ENCODE measurements at places on chromosomes 12 and 14.

DNA sequence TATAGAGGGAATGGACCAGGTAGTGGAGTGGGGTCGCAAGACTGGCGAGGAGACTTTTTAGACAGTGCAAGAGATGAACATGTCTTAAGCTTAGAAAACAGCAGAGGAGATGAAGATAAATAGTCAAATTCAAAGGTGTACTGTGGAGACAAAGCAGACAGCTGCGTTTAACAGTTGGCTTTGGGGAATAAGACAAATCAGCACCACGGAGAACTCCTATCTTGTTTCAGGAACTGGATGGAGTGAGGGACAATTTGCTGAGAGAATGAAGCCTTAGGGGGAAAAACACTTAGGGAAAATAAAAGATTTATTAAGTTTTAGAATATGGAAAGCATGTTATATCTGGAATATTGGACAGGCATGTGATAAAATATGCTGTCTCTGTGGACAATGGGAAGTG lies 458.8 kb downstream of the GLT1D1 start:
- no peak for DNase-seq

- no peak for DNase-seq
Observed at GRCh38 chr14:69475194-69475818, 9.2 kb upstream of the PLEKHD1 start.

DNA sequence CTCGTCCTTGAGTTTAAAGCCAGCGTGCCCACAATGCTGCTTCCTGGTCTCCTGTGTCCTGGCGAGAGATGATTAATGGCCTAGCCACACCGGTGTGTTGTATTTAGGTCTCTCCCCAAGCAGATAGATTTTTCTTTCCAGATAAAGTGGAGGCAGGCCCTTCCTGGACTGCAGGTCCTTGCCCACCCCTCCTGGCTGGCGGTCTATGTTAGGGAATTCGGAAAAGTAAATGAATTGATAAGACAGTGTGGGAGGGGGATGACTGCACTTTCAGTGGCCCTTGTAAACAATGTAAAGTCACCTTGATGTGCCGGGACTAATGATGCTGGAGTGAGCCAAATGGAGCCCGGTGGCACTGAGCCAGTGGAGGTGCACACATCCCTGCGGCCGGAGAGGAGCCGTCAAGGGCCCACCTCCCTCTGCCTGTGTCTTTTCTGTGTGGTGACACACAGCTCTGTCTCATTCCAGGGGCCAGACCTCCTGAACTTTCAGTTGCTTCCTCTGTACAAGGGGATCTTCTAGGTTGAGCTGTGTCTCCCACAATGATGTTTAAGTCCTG lies 70.6 kb upstream of the ESRRB start:
- DNase-seq = no peak

DNA sequence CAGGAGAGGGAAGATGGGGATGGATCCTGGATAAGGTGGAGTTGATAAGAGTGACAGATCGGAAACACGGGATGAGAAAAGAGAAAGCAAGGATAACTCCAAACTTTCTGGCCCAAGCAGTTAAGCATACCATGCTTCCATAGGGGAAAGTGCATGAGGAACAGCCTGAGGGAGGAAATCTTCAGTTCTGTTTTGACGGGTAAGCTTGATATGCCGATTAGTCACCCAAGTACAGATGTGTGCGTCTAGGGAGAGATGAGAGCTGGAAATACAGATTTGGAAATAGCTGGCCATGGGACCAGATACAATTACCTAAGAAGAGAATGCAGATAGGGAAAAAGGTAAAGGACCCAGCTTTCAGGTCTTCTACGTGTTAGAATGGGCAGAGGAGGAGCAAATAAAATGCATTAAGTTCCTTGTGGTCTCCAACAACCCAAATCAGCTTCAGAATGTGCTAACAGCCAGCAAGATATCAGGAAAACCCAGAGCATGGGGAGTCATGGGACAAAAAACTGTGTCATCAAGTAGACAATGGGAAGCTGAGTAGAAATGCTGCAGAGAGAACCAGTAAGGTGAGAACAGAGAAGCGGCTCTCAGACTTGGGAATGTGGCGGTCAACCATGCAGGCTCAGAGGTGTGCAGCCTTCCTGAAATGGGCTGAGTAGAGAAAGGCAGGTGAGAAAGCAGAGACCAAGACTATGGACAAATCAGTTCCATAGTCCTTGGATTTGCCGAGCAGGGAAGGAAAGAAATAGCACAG lies 56.3 kb downstream of the PPP1R36 start:
- no peak for DNase-seq

DNA sequence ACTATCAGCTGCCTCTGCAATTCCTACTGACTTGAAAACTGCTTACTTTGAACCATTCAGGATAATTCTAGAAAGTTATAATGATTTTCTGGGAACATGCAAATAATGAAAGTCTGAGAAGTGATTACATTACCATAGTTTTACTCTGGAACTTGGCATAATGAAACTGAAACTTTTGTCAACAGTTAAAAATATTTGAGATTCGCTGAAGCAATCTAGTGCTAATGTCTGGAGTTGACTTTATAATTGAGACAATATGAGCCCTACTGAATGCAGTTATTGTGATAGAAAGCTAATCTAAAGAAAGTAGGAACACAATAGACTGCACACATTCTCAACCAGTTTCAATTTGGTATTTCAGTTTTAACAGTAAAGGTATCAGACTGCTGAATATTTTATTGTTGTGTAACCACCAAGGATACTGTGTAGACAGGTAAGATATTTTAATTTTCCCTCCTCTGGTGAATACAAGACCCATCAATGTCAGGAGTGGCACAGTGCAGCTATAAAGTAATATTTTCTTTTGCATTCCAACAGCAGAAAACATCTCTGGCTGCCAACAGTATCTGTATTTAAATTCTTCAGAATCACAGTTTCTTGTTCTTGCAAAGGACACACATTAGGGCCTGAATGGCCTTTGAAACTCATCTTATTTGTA lies 483.5 kb downstream of the ATP23 start:
- no peak for DNase-seq

- no peak for DNase-seq
Observed at GRCh38 chr12:124094733-124095132, 121.7 kb downstream of the ZNF664 start.

- peak; percentile 33 for DNase-seq
Observed at GRCh38 chr12:92505254-92506231, 197.2 kb upstream of the PLEKHG7 start.

- no peak for DNase-seq
Observed at GRCh38 chr14:103099733-103100280, 5.3 kb downstream of the EXOC3L4 start.

DNA sequence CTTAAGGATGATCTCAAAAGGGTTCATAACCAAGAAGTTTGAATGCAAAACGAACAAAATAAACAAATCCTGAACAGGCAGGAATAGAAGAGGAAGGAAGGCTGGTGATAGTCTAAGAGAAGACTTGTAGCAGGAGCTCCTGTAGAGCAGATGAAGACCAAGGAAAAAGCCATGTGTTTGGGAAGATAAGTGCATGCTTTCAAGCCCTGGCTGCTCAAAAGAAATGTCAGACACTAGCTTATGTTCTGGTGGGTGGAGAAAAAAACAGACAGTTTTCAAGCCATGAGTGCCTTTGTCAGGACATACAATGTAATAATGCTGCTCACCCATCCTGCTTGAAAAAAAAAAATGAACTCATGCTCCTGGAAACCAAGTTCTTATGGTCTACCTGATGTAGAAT lies 27.4 kb downstream of the TAOK3 start:
- DNase-seq = no peak

DNA sequence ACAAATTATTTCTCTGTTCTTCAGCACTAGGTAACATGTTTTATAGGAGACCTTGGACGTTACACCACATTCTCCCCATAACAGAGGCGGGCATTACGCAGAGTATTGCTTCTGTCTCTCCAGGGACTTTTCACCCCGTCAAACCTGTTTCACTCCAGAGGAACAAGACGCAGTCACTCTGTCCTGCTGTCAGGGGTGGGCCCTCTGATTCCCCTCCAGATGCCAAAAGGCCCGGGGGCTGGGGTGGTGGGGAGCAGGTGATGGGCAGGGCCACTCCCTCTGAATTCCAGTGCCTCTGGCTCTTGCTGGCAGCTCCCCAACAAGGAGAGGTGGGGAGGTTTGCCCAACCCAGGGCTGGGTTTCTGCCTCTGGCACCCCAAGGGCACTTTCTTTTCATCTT lies 71.9 kb downstream of the NTF3 start:
- no peak for DNase-seq

DNA sequence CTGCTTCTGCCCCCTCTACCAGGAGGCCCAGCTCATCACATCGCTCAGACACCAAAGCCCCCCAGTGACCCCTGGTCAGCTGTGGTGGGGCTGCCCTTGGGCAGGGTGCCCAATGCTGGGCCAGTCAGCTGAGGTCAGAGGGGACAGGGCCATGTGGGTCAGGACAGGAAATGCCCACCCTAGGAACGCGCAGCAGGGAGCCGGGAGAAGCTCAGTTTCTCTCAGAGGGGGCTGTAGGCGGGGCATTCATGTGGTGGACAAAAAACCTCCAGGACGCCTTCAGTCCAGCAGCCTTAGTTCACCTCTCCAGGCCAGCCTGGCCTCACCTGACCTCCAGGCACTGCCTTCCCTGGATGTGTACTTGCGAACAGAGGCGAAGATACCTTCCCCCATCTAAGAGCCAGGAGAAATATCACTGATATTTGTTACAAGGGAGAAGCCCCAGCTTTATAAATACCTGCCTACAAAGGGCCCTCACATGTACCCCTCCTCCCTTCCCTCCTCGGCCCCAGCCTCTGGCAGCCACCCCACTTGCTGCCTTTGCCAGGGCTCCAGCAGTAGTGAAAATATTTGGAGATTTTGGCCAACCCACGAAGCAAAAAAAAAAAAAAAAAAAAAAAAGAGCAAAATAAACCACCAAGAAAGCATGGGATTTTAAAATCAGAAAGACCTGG lies 41.9 kb upstream of the PLEKHG6 start:
- DNase-seq = no peak

DNA sequence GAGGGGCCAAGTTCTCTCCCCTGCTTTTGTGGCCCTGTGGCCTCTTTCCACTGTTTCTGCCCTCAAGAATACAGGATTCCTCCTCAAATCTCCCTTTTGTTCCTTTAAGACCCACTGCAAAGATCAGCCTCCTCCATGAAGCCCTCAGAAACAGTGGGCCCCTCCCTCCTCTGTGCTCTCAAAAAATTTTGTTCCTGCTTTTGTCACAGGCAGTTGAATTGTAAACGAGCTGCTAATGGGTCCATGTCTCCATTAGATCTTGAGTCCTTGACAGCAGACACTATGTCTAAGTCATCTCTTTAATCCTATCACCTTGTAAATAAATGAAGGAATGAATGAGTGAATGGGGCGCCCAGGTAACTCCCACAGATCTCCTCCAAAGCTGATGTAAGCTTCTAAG lies 175.2 kb downstream of the ESRRB start:
- no peak for DNase-seq

GRCh38 chr12:120412421-120412820 lies 25.5 kb upstream of the COX6A1 start:
- DNase-seq = no peak

DNA sequence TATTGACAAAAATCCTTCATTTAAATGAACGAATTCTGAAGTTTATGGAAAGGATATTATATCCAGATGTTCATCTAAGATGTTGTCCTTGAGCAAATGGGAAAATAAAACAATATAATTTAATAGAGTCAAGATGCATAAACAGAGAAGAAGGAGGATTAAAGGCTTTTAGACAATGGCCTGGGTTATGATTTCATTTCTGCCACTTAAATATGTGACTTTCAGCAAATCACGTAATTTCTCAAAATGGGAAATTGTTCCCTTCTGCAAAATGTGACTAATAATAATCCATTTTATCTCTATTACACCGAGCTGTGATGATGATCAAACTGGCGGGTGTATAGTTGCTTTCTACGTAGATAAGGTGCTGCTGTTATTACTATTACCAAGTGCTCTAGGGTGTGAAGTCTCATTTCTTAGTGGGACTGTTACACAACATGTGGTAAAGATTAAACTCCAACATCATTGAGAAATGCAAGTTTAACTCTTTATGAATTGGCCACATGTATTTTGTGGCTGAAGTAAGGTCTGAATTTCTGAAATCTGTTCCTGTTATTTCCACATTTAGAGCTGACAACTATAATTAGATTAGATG lies 157.0 kb downstream of the MYRFL start:
- no peak for DNase-seq

- no peak for DNase-seq
Observed at GRCh38 chr12:126518596-126519200, 1453.5 kb downstream of the AACS start.

DNA sequence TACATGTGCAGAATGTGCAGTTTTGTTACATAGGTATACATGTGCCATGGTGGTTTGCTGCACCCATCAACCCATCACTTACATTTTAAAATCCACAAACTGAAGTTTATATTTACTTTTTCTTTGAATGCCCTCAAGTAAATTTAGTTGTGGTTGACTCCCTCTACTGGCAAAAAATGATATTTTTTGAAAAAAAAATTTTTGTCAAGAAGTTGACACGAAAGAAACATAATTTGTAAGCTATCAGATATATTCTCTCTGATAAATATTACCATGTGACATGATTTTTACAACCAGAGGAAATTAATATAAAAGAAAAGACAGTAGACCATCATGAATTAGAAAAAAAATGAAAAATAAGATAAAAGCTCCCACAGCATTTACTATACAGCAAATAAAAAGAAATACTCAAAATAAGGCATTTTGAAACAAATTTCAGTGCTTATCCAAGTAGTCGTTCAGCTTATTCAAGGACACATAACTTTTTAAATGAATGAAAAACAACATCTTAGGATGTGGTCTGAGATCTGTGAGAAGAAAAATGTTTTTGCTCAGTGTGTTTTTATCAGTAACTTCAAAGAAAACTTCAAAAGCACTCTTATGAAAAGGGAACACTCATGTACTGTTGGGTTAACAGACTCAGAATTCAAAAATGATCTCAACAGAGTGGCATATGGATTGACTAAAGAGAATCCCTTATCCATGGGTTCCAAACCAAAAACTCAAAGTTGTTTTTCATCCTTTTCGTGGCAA lies 30.0 kb upstream of the GRIP1 start:
- no peak for DNase-seq

GRCh38 chr12:71642264-71642663 lies 21.4 kb downstream of the ZFC3H1 start:
- DNase-seq = no peak

- DNase-seq = no peak
Observed at GRCh38 chr14:41350476-41350875, 256.2 kb upstream of the LRFN5 start.

GRCh38 chr12:96889273-96889933 lies 17.7 kb upstream of the NEDD1 start:
- no peak for DNase-seq

GRCh38 chr14:105107781-105108515 lies 42.7 kb upstream of the GPR132 start:
- DNase-seq = no peak

GRCh38 chr12:45234139-45234865 lies 18.4 kb downstream of the ANO6 start:
- no peak for DNase-seq

- no peak for DNase-seq
Observed at GRCh38 chr12:116598311-116599284, 39.4 kb downstream of the MAP1LC3B2 start.

DNA sequence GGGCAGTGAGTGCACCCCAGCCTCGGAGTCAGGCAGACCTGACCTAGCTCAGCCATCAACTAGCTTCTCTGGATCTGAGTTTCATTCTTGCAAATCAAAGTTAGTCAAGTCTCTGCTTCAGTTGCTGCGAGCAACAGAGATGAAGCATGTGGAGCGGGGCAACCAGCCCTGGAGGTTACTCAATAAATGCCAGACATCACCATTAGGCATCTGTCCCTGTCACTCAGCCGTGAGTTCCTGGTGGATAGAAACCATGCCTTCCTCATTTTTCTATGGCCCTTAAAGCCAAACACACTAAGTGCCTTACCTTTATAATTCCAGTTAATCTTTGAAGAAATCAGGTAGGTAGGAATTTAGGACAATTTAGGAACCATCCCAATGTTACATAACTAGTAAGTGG lies 19.3 kb downstream of the RFX4 start:
- DNase-seq = no peak

- DNase-seq = no peak
Observed at GRCh38 chr14:30550335-30550734, 8.6 kb upstream of the G2E3 start.

All from CD4-positive, alpha-beta T cell treated with Interferon gamma for 1 hour (primary cell).